ENCODE measurements at places on chromosomes 1 and 21.
A peak's percentile ranks its signal among the peaks of the same experiment; 100 is the strongest.

GRCh38 chr1:9413877-9414213 lies 121.2 kb downstream of the SPSB1 start:
- DNase-seq: peak; percentile 72

DNA sequence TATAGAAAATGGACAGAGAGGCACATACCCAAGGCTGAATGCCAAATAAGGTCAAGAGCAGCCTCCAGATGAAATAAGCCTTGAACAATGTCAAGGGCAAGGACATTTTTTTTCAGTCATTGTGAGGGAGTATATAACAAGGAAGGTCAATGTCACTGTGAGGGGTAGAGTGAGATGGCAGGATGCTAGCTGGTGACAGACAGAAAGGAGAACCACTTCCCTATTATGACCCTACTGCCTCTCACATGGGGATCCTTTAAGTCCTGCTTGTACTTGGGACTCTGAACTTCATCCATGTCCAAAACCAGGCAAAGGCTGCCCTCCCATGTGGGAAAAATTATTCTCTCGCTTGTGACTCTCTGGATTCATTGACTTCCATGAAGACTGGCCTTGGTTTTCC lies 119.5 kb upstream of the COA6 start:
- no peak for DNase-seq

DNA sequence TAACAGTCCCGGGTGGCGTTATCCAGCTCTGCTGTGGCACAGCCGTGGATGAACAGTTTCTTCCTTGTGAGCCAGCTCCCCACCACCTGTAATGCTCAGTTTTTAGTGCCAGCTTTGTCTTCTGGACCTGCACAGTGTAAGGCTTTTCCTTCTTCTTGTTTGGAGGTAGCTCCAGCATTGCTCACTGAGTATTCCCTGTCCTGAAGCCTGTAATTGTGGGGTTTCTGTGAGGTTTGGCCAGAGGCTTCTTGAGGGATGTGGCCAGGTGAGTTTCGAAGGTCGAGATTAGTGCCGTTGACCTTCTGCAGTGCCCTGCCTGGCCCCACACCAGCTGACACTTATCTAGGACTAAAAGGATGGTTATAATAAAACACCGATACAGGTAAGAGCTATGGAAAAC lies 75.0 kb downstream of the PBX1 start:
- no peak for DNase-seq

DNA sequence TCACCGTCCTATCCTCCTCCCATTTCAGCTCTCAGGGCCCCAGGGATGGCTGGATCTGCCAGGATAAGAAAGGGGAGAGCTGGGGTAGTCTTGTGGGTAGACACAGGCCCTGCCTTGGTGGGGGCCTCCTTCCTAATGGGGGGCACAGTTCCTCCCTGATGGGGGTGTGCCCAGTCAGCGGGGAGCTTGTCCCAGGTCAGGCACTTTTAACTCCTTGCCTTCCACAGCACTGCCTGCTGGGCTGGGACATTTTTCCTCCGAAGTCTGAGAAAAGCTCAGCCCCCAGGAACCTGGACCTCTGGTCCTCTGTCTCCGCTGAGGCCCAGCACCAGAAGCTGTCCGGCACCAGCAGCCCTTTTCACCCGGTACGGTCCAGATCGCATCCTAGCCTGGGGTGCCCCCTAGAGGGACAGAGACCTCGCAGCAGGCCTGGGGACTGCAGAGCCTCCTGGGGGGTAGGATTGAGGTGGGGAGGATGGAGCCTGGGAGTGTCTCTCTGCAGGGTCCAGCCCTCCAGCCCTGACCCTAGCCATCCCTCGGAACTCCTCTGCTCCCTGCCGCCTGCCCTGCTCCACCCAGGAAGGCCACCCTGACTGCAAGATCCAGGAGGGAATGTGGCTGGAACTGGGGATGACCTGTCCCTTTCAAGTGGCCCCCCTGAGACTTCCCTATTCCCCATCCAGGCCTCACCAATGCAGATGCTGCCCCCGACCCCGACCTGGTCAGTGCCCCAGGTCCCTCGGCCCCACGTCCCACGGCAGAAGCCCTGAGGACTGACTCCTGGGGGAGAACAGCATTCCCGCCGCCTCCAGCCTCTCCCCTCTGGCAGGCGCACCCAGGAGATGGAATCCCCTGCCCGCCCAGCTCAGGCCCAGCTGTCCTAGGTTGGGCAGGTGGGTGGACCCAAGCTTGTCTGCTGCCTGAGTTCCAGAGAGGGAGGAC lies 12.0 kb downstream of the MIIP start:
- DNase-seq: peak; percentile 91

- no peak for DNase-seq
These were observed 106.5 kb downstream of the PLPP3 start for GRCh38 chr1:56472860-56473259.

GRCh38 chr1:187236676-187237075 lies 407.9 kb downstream of the PLA2G4A start:
- DNase-seq: no peak

DNA sequence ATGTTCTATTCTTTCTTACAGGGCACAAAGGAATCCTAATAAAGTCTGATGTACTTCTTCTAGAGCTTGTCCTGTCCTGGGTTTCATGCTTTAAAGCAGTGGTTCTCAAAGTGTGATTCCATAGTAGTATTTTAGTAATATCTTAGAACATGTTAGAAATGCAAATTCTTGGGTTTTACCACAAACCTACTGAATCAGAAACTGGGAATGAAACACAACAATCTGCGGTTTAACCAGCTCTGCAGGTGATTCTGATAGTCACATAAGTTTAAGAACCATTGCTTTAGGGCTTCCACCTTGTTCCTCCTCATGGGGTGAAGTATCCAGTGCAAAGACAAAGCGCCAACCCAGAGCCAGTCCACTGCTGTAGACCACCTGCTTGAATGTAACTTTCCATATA lies 41.1 kb downstream of the NGF start:
- DNase-seq: no peak

GRCh38 chr1:99396389-99396788 lies 132.1 kb downstream of the PLPPR4 start:
- DNase-seq: no peak

- DNase-seq: peak; percentile 87
These were observed 6.3 kb upstream of the POU3F1 start for GRCh38 chr1:38052750-38053415.

GRCh38 chr1:39262802-39263201 lies 58.3 kb downstream of the MACF1 start:
- no peak for DNase-seq

- peak; percentile 99 for DNase-seq
These were observed 17.3 kb downstream of the CRYBG2 start for GRCh38 chr1:26336477-26337205.

- DNase-seq: peak; percentile 93
These were observed 810 bp downstream of the SLC19A1 start for GRCh38 chr21:45541221-45542039.

- no peak for DNase-seq
These were observed 11.6 kb downstream of the EIF4G3 start for GRCh38 chr1:21165076-21165475.

GRCh38 chr1:2271841-2272655 lies 43.9 kb downstream of the SKI start:
- no peak for DNase-seq

- DNase-seq: no peak
These were observed 49.1 kb upstream of the ZNF648 start for GRCh38 chr1:182110635-182111034.

- no peak for DNase-seq
These were observed 34.2 kb upstream of the JUN start for GRCh38 chr1:58818075-58818474.

- DNase-seq: no peak
These were observed 3.2 kb downstream of the FBXO2 start for GRCh38 chr1:11651017-11651416.

- DNase-seq: no peak
These were observed 106.3 kb upstream of the CACHD1 start for GRCh38 chr1:64363616-64364015.

GRCh38 chr1:206658264-206658980 lies 23.1 kb downstream of the DYRK3 start:
- DNase-seq: peak; percentile 95

DNA sequence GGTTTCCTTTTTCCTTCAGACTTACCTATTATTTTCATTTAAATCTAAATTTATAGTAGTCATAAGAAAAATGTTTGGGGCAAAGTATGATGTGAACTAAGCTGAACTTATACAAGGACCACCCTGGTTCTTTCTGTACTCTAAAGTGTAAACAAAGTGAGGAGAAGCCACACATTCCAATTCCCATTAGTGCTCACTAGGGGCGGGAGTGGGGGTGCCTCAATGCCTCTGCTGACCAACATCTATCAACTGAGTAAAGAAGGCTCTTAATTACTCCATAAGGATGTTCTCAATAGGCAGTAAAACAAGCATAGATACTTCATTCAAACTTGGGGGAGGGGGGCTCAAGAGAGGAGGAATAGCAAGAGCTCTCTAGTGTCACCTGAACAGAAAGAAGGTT lies 151.7 kb downstream of the CDC42BPA start:
- peak; percentile 37 for DNase-seq

DNA sequence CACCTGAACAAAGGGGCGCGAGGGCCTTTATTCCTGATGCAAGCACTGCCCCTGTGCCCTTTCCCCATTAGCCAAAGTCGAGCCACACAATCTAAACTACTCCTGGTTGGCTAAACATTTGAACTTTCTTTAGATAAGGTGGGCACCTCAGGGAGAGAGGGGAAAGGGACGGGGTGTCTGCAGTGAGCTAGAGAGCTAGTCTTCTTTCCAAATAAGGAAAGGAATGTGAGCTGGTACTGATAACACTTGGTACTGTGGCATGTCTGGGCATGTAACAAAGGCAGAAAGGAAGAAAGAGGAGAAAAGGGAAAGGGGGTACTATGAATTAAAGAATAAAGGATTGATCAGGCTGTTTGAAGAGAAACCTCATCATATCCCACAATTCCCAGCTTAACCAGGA lies 62.8 kb downstream of the OVGP1 start:
- DNase-seq: no peak

- no peak for DNase-seq
These were observed 93.1 kb downstream of the MRPS6 start for GRCh38 chr21:34166468-34166867.

- DNase-seq: no peak
These were observed 20.3 kb downstream of the PDC start for GRCh38 chr1:186440584-186440983.

- no peak for DNase-seq
These were observed 7.6 kb downstream of the CFH start for GRCh38 chr1:196659471-196659870.

GRCh38 chr1:224141693-224142092 lies 27.8 kb downstream of the FBXO28 start:
- no peak for DNase-seq

- DNase-seq: no peak
These were observed 10.2 kb downstream of the CD55 start for GRCh38 chr1:207331354-207332313.

DNA sequence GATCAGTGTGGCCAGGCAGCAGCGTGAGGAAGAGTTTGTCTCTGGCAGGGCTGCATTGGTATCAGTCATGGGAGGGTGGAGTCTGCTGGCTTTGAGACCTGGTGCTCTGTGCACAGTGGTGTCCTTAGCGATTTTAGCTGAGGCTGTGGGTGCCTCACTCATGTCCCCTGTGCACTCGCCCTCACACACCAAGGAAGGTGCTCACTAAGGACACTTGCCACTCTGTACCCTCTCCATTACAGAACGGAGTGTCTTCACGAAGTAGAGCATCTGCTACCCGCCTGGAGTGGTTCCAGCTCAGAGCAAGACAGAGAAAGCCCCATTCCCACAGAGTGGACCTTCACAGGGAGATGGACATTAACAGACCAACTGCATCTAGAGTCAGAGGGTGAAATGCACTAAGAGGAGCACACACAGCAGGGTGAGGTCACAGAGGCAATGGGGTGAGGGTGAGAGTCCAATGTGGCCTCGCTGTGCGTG lies 117.9 kb downstream of the MATN1 start:
- DNase-seq: no peak

GRCh38 chr1:111746614-111746999 lies 7.4 kb upstream of the INKA2 start:
- no peak for DNase-seq

DNA sequence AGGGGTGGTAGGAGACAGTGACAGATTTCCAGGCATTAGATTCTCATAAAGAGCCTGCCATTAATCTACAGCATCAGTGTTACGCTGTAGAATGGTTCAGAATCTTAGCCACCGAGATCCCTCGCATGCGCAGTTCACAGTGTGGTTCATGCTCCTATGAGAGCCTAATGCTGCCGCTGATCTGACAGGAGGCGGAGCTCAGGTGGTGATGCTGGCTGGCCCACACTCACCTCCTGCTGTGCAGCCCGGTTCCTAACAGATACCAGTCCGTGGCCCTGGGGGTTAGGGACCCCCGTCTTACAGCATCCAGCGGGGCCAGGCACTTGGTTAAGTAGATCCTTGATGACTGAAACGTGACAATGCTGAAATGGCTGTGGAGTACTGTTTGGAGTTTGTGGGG lies 163.6 kb upstream of the C1orf21 start:
- DNase-seq: peak; percentile 54

DNA sequence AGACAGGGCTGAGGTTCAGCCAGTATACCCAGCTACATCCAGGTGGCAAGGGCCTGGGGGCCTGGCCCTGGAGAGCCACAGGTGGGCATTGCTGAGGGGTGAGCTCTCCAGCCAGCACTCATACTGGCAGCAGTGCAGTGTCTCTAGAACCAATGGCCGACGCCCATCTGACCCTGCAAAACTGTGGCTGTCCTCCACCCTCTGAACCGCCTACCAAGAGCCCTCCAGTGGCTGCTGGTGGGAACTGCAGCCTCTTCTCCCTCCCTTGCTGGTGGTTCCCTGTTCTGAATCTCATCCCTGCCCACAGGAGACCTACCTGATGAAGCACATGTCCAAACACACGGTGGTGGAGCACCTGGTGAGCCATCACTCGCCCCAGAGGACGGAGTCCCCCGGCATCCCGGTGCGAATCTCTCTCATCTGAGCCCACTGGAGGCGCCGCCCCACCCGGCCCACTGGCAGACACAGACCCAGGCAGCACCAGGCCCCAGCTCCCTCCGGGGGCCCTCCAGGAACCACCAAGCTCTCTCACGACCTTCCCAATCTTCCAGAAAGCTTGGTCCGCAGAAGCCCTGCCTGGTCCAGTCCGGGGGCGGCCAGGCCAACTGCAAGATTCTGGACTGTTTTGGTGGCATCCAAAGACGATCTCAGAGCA lies 22.1 kb downstream of the A3GALT2 start:
- peak; percentile 93 for DNase-seq

GRCh38 chr1:86508583-86508969 lies 38.3 kb upstream of the CLCA4 start:
- no peak for DNase-seq

GRCh38 chr1:61981870-61982660 lies 212.6 kb upstream of the L1TD1 start:
- DNase-seq: no peak

GRCh38 chr1:232223887-232224286 lies 406.0 kb downstream of the SIPA1L2 start:
- no peak for DNase-seq

DNA sequence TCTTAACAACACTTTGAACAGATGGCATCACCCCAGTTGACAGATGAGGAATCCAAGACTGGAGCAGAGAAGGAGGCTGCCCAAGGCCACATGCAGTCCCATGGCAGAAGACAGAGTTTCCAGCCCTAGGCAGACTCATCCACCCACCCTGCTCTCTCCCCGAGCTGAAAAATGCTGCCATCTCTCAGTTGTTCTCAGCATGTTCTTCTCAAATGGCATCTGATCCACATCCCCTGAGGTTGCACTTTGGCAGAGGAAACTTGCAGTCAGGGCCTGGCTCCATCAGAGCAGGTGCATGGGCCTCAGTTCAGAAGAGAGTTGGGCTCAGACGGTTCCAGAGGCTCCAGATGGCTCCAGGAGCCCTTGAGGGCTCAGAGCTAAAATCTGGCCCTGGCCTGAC lies 709.4 kb downstream of the MATN1 start:
- DNase-seq: no peak

- DNase-seq: no peak
These were observed 48.6 kb downstream of the HIVEP3 start for GRCh38 chr1:41870076-41870562.

All from H7 (cell line).